ENCODE measurements at places on chromosomes 3 and 15.

DNA sequence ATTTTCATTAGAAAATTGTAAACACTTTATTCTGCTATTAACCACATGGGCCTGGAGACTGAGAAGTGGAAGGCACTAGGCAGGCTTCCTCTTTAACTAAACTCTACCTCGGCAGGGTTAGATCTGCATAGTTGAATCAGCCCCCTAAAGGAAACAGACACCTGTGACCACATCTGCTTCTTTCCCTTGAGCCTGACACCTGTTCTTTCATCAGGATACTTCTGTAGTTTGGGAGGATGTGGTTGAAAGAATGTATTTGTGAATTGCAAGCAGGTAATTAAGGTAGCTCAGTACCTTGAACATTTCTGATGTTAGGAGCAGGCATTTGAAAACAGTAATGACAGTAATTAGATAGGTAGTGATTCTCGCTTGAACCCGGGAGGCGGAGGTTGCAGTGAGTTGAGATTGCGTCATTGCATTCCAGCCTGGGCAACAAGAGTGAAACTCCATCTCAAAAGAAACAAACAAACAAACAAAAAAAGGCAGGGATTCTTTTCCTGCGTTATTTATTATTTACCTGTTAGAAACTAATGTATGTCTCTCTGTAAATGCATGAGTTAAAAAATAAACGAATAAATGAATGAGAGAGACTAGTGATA is 468.5 kb downstream of the NLGN1 start:
- no peak for DNase-seq

DNA sequence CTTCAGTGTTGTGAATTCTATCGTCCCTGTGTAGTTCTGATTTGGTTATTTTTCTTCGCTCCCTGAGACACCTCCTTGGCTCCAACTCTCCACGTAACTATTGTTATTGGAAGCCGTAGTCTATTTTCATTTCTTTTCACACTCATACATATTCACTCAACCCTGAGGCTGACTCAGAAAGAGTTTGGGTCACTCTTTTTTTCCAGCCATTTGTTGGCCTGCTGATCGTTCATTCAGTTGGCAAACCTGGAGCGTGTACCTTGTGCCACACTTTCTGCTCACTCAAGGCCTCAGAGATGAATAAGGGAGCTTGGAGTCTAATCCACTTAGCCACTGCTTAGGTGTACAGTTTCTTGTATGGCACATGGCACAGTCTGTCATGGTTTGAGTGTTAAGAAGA is 22.4 kb downstream of the GYG1 start:
- DNase-seq, result no peak

- DNase-seq, result no peak
Observed at GRCh38 chr3:31106912-31107311, 212.5 kb upstream of the GADL1 start.

DNA sequence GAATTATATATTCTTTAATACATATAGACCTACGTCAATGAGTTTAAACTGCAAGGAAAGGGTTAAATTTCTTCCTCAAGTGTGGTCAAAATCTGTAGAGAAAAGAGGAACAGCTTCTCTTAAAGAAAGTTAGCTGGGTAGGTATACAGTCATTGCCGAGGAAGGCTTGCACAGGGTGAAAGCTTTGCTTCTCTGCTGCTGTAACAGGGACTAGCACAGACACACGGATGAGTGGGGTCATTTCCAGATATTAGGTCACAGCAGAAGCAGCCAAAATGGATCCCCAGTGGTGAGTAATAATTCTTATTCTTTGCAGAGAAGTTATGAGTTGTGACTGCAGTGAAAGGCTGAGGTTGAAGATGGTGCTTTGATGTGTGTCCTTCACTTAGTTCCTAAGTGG is at the start of gene CD86:
Gene CD86 (plus strand): TSS at position 148 of the 400 bp plus-strand sequence. CDS start 128 bp downstream, at position 276.
- DNase-seq, result no peak

GRCh38 chr15:36960947-36961227 is 139.5 kb downstream of the MEIS2 start:
- no peak for DNase-seq

GRCh38 chr15:33119273-33119672 is 75.2 kb downstream of the FMN1 start:
- no peak for DNase-seq

- DNase-seq, result peak; percentile 10
Observed at GRCh38 chr3:132317229-132317948, at the start of gene ACP3. Gene ACP3, plus strand, starts transcription at chr3:132317407. Its CDS starts 50 bp downstream, at chr3:132317457.

GRCh38 chr3:30503446-30503845 is 103.0 kb upstream of the TGFBR2 start:
- DNase-seq, result no peak

GRCh38 chr3:46614431-46614830 is 2.1 kb downstream of the FAM240A start:
- DNase-seq, result no peak

GRCh38 chr15:91857224-91857585 is 3.7 kb downstream of the SLCO3A1 start:
- no peak for DNase-seq

DNA sequence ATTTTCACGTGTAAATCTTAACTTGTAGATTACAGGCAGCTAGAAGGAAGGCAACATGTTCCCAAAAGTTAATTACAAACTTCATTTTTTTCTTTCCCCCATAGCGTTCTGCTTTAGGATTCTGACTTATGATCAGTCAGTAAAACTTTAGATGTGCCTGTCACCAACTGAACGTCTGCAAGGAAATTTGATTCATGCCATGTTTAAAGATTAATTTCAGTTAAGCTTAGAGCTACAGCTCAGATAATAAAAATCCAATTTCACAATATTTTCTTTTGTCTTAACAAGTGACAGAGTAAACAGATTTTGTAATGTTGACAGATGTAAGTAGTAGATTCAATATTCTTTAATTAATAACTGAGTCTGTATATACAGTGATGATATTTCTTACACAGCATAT is 253.1 kb downstream of the NFKBIZ start:
- DNase-seq, result no peak

DNA sequence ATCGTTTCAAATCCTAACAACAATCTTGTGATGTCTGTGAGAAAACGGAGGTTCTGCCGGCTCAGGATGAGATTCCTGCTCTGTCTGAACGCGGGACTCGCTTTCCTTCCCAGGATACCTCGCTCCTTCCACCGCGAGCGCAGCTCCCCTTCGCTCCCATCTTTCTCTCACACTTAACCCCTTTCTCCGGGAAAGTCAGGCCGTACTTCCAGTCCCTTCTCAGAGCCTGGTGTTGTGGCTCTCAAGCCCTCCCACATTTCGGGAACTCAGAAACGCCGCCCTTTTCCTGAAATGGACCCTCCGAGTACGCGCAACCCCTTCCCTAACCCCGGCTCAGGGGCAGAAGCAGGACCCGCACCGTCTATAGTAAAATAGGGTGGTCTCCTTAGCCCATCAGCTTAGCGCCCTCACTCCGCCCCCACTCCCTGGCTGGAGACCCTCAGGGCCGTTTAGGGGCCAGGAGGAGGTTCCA is 378 bp upstream of the FEM1B start:
- no peak for DNase-seq

GRCh38 chr15:26391567-26392194 is 381.2 kb downstream of the GABRB3 start:
- no peak for DNase-seq

Data from endothelial cell of umbilical vein (primary cell).